Islet precursor cell (in vitro differentiated cells): ENCODE measurements at places on chromosomes 12 and 14.

DNA sequence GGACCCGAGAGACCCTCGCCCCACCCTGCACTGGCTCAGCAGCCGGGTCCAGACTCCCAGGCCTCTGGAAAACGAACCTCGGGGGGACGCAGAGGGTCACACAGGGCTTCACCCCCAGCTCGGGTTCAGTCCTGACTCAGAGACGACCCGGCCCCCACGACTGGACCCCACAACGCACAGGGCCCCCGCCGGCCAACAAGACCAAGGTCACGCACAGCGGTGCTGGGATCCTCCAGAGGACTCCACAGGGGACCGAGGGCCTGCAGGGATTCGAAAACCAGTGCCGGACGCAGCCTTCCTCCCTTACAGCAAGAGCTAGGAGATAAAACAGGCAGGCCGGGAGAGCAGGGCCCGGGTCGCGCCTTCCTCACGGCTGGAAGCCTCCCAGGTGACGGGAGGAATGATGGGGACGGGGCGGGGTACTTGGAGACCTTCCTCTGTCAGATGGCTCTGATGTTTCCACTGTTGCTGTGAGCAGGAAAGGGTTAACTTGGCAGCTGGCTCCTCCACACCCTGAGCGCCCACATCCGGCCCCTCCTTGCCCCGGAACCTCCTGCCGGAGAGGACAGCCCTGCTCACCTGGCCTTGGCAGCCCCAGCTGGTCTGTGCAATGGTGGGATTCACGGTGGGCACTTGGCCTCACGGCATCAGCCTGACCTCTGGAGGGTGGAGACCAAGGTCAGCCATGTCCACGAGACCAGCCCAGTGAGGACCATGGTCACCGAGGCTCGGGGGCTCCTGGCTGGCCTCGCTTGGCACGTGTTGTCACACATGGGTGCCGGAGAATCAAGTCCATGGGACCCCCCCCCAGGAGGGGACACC, 46.2 kb downstream of the GALNT9 start:
- no peak for DNase-seq

- DNase-seq: no peak
Observed at GRCh38 chr12:48946205-48946604, 11.1 kb downstream of the ARF3 start.

DNA sequence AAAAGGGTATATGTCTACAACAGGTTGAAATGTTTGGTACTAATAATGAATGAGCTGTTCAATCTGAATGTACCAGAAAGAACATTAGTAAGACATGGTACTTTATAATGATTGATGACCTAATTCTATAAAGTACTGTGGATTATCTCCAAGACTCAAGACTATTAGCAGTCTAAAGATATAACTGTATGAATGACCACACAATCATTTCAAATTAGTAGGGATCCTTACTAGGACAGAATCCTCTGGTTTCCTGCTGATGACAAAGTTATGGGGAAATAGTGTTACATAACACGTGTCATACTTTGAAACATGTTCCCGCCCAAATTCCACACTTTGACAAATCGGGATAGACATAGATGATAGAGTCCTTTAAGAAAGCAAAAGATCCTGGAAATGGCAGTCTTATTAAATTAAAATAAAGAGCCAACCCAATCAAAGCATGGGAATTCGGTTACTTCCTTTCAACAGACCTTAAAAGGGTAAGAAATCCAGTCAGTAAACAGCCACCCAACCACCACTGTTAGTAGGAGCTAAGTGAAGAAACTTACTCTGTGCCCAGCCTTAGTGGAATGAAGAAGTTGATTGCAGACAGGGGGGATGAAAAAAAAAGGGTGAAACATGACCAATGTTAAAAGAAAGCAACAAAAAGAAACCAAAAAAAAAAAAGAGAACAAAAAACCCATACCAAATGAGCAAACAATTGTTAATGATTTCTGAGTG, 2.8 kb downstream of the VPS29 start:
- no peak for DNase-seq

- DNase-seq: no peak
Observed at GRCh38 chr12:12874029-12874428, 17.3 kb upstream of the GPRC5A start.

DNA sequence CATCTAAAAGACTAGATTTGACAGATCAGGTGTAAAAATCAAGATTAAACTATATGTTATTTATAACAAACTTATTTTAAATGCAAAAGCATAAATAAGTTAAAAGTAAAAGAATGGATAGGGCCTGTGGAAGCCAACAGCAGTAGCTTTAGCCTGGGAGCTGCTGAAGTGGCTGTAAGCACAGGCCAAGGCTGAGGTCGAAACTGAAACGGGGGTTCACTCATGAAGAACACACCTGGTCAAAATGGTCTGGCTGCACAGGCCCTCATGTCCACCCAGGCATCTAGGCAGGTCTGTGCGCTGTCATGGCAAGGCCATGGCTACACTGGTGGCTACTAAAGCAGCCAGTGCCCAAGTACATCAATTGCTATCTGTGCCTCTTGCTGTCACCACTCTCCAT, 23.1 kb downstream of the CATSPERB start:
- no peak for DNase-seq

DNA sequence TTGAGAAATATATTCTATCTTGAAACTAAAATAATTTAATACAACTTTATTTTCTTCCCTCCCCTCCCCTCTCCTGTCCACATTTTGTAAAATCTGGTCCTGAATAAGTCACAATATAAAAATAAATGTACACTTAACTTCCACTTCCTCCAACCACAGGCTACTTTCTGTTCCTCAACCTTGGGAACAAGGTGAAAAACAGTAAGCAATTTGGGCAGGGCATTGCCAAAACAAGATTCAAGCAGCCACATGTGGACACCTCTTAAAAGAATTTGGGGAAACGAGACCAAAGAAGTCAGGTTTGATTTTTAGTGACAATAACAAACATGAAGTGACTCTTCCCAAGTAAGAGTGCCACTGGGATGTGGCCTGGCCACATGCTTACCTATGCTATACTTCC, 115.7 kb downstream of the PTPRQ start:
- DNase-seq: no peak

- DNase-seq: no peak
Observed at GRCh38 chr12:117036547-117036946, 62.7 kb downstream of the TESC start.

- DNase-seq: no peak
Observed at GRCh38 chr14:76456200-76456599, 80.3 kb downstream of the ESRRB start.

DNA sequence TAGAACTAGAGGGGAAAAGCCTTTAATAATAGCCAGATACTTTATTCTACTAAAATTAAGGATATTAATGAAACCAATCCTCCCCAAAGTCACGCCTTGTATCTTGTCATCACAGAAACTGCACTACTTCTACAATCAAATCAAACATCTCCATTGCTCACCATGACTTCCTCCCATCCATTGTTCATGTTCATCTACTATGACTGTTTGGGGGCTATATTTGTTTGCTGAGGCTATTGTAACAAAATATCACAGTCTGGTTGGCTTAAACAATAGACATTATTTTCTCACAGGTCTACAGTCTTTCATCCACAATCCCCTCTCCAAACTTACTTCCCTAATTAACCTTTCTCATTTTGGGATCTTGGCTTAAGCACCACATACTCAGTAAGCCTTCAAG, 193.6 kb upstream of the FSCB start:
- no peak for DNase-seq

GRCh38 chr14:76274324-76274723, 101.6 kb upstream of the ESRRB start:
- no peak for DNase-seq

- DNase-seq: no peak
Observed at GRCh38 chr12:31897781-31898503, 61.3 kb upstream of the RESF1 start.

- DNase-seq: peak; percentile 91
Observed at GRCh38 chr12:54033980-54034784, 1.3 kb downstream of the HOXC5 start.

DNA sequence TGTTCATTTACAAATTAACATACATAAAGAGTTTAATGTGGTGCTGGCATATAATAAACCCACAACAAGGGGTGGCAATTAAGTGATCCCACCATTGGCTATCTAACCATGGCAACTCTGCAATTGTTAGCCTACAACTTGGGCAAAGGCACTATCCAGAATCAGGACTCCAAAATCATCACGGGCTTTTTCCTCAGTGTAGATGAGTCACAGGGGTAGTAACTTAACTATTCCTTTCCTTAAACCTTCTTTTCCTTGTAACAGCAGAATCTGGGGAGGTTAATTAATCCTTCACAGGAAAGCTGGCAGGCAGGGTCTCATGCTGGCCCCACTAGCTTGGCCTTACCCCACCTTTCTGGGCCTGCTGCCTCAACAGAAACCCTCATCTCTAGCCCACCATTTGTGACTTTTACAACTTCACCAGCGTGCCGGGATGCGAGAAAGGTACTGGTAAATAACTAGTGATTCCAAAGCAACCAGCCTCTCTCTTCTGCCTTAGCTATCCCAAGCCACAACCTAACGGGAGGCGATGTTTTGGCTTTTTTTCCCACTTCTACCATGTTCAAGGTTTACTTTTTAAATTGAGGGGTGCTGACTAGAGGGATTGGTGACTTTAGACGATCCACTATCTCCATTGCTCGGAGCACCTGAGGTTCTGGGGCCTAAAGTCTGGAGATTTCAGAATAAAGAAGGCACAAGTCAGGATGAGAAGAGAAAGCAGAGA, 744 bp downstream of the ATP5MC2 start:
- DNase-seq: no peak

- DNase-seq: no peak
Observed at GRCh38 chr14:90732139-90732538, 84.1 kb downstream of the TTC7B start.

DNA sequence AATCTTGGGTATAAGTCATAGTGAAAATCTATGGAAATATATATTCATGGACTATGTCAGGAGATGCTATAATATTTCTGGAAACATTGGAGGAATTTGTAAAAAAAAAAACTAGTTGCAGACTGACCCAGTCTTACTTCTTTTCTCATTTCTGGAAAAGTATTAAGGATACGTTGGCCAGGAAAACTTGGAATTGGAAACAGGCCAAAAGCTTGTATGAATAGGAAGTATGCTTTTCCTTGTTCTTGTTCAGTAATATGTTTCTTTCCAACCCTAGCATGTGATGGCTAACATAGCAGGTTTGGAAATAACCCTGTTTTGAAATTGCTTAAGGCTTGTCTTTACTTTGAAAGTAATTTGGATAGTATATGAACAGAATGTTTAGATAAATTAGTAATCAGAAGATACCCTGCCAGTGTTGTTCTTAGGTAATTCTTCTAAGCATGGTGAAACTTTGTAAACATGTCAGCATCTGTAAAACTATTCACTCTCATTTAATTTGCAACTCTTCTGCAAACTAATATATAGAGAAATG, 316.2 kb downstream of the NPAS3 start:
- DNase-seq: no peak

GRCh38 chr12:117294189-117294603, 67.2 kb downstream of the NOS1 start:
- DNase-seq: no peak

DNA sequence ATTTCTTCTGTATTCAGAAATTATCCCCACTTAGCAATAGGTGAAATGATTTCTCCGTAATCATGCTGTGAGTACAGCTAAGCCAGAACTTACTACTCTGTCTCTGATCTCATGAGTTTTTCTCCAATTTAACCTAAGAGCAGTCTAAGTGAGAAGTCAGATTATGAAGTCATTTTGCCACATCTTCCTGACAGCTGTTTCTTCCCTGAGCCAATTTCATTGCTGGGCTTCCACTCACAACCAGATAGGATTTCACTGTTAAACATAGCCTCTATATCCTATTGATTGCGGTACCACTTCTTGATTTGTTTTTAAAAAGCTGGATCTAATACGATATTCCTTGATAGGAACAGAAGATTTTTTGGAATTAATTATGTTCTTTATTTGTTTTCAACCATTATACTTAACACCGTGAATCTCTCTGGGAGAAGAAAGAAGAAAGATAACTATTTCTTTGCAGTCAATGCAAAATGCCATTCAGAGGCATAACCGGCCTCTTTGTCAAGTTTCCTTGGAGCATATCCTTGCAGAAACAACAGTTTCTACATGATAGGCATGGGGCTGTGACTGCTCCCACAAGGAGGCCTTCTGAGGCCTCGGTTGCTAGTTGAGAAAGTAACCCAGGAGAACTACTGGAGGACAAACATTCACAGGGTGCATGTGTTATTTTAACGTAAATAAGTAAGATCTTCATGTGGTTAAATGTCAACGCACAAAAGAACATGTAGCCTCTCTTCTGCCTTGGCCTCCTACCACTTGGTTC, 212.2 kb downstream of the NPAS3 start:
- DNase-seq: no peak

DNA sequence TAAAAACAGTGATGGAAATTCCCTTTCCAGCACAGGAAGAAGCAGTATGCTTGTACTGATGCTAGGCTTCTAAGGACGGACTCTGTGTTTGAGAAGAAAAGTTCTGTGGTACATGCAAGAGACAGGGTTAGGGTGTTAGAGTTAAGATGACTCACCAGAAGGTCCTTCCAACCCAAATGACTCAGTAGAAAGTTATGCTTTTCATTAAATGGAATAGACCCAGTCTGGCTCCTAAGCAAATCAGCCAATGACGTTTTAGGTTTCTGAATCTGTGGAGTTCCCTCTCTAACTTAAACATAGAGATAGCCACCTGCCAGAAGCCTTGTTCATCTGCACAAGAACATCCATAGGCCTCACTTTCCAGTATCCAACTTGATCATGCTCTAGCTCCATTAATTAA, 5.7 kb downstream of the PTHLH start:
- peak; percentile 81 for DNase-seq

GRCh38 chr14:69131176-69131575, 21.7 kb downstream of the DCAF5 start:
- no peak for DNase-seq

DNA sequence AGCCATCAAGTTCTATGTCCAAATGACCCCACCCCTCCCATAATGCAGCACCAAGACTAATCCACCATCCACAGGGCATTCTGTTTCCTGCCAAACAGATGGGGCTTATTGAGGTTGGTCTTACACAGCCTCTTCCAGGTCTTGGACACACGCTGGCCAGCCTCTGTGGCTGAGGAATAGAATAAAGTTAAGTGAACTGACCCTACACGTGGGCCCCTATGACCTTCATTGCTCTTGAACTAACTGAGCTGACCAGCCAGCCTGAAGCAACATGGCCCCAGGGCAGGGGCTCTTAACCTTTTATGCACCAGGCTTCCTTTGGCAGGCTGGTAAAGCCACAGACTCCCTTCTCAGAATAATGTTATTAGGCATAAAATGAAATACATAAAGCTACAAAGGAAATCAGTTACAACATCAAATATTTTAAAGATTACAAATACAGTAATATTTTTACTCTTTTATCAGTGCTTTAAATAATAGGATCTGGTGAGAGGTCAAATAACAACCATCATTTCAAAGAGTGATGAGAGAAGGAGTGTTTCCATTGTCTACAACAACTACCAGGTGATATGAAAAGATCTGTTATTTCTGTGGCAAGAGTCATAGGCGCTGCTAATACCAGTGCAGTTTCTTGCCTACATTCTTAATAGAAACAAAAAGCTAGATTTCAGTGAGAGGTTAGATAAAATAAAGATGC, 192.9 kb upstream of the NUDT4 start:
- DNase-seq: peak; percentile 43

- DNase-seq: peak; percentile 40
Observed at GRCh38 chr12:52611080-52611468, 7.3 kb downstream of the KRT73 start.
